ENCODE measurements at places on chromosomes 1 and 21. TPM values are rescaled to one million over a fixed set of nuclear protein-coding genes. Genes with fewer than 3 reads are reported as not detected.

The TBX19 gene
- total RNA-seq = 5.3 TPM

The CD244 gene
- 193 TPM for total RNA-seq

The FCAMR gene
- total RNA-seq = not detected

The C4BPA gene
- not detected for total RNA-seq

The ERICH3 gene
- 1.0 TPM for total RNA-seq

The FNDC7 gene
- not detected for total RNA-seq

The APCS gene
- not detected for total RNA-seq

The EXOSC10 gene
- 94.9 TPM for total RNA-seq

The HSD3B2 gene
- total RNA-seq = not detected

The OSCP1 gene
- total RNA-seq = not detected

The NTMT2 gene
- not detected for total RNA-seq

The CRYAA gene
- not detected for total RNA-seq

DNA sequence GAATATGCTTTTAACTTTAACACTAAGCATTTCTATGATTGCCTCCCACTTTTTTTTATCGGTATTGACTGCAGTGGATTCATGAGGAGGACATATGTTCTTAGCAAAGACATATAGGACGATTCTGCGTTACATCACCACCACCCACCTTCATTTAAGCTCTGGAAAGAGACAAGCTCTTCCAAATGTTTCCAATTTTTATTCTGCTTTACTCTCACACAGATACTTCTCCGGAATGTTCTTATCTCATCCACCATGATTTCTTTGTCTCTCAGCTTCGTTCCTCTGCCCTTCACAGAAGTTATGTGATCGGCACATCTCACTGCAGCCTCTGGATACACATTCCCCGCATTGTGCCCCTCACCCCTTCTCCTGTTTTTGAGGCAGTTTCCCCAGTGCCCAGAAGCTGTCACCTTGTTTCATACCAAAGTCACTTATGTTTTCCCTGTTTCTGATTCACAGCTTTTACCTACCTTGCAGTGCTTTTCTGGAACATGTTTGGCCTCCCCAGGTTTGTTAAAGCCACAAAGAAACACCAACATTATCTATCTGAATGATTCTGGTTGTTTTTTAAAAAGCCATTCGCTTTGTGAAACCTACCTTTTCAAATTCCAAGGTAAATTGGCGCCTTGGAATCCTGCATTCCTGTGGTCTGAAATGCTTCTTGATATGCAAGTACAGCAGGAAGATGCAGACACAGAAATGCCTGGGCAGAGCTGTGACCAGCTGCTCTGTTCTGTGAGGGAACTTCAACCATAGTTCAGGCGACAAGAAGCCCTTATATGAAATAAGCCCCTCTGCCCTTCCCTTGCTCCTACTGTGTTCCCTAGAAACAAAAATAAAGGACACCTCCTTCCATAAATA, 1020.2 kb downstream of the TTLL7 start:
- no peaks in the 10 kb centered on the region for H3K4me1 ChIP-seq
- DNase-seq = no peak

- no peaks in the 10 kb centered on the region for H3K4me1 ChIP-seq
- H3K27ac ChIP-seq = no peak overlapping the region
- no peaks in the 10 kb centered on the region for H3K27me3 ChIP-seq
Observed at GRCh38 chr1:68145418-68146126, 86.8 kb downstream of the WLS start.

- H3K36me3 ChIP-seq = peaks cover 4% of the 10 kb centered on the region
- DNase-seq = no peak
- H3K4me1 ChIP-seq = no peaks in the 10 kb centered on the region
- no peaks in the 10 kb centered on the region for H3K27me3 ChIP-seq
- H3K4me3 ChIP-seq = peak overlapping the region; percentile 12
- peak overlapping the region; percentile 13 for H3K27ac ChIP-seq
Observed at GRCh38 chr1:167328816-167329483, 108.3 kb downstream of the POU2F1 start.

- no peaks in the 10 kb centered on the region for H3K36me3 ChIP-seq
- H3K4me1 ChIP-seq = no peaks in the 10 kb centered on the region
- no peak for DNase-seq
- no peak overlapping the region for H3K27ac ChIP-seq
- no peak overlapping the region for H3K4me3 ChIP-seq
Observed at GRCh38 chr21:25323356-25323949, 283.8 kb downstream of the MRPL39 start.

- DNase-seq = no peak
- H3K36me3 ChIP-seq = no peaks in the 10 kb centered on the region
- H3K27me3 ChIP-seq = no peaks in the 10 kb centered on the region
- no peak overlapping the region for H3K4me3 ChIP-seq
Observed at GRCh38 chr1:7046314-7046713, 261.1 kb downstream of the CAMTA1 start.

GRCh38 chr1:26020941-26021646, 481 bp upstream of the EXTL1 start:
- no peak for DNase-seq
- no peaks in the 10 kb centered on the region for H3K27me3 ChIP-seq
- peaks cover 6% of the 10 kb centered on the region for H3K4me1 ChIP-seq

DNA sequence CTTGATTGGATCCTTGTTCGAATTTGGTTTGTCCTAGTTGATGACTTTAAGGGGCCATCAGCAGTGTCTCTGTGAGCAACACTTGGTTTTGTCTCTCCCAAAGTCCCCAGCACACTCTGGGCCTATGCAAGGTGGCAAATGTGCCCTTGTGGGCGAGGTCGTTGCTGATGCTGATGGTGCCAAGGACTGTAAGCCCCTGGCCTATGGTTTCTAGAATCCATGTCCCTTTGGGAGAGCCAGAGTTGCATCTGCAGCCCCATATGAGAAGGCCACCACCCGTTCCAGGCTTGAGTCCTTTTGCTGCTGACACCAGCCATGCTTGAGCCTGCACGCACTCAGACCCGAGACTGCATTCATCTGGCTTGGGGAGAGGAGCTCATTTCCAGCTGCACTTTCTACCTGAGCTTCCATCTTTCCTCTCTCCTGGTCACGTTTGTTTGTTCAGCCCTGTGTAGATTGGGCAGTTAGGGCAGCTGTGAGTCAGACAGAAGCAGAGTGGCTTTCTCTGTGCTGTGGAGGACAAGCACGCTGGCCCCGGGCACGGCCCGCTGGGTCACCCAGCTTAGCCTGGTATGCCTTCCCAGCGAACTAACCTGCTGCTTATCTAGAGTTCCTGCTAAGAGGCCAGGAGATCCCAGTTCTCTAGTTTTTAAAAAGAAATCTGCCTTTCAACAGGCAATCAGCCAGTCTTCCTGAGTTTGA, 52.1 kb upstream of the CSF3R start:
- DNase-seq = no peak
- no peaks in the 10 kb centered on the region for H3K4me1 ChIP-seq
- H3K27ac ChIP-seq = no peak overlapping the region
- H3K36me3 ChIP-seq = no peaks in the 10 kb centered on the region
- no peaks in the 10 kb centered on the region for H3K27me3 ChIP-seq
- H3K4me3 ChIP-seq = no peak overlapping the region

GRCh38 chr1:34236089-34236488, 59.4 kb downstream of the C1orf94 start:
- H3K4me1 ChIP-seq = no peaks in the 10 kb centered on the region
- H3K4me3 ChIP-seq = no peak overlapping the region
- H3K36me3 ChIP-seq = no peaks in the 10 kb centered on the region
- H3K27ac ChIP-seq = no peak overlapping the region
- H3K27me3 ChIP-seq = no peaks in the 10 kb centered on the region
- DNase-seq = no peak

- no peak overlapping the region for H3K4me3 ChIP-seq
- DNase-seq = no peak
- no peaks in the 10 kb centered on the region for H3K4me1 ChIP-seq
- H3K36me3 ChIP-seq = no peaks in the 10 kb centered on the region
- no peaks in the 10 kb centered on the region for H3K27me3 ChIP-seq
- no peak overlapping the region for H3K27ac ChIP-seq
Observed at GRCh38 chr1:230517786-230518185, 91.7 kb upstream of the PGBD5 start.

- no peak overlapping the region for H3K4me3 ChIP-seq
- peaks cover 26% of the 10 kb centered on the region for H3K4me1 ChIP-seq
- no peaks in the 10 kb centered on the region for H3K27me3 ChIP-seq
- DNase-seq = no peak
Observed at GRCh38 chr1:162405800-162406199, 6.1 kb downstream of the SH2D1B start.

GRCh38 chr1:101282314-101283038, 45.7 kb downstream of the S1PR1 start:
- no peak overlapping the region for H3K4me3 ChIP-seq
- H3K27ac ChIP-seq = peak overlapping the region; percentile 83
- peaks cover 75% of the 10 kb centered on the region for H3K4me1 ChIP-seq
- no peaks in the 10 kb centered on the region for H3K36me3 ChIP-seq
- no peak for DNase-seq
- H3K27me3 ChIP-seq = no peaks in the 10 kb centered on the region

DNA sequence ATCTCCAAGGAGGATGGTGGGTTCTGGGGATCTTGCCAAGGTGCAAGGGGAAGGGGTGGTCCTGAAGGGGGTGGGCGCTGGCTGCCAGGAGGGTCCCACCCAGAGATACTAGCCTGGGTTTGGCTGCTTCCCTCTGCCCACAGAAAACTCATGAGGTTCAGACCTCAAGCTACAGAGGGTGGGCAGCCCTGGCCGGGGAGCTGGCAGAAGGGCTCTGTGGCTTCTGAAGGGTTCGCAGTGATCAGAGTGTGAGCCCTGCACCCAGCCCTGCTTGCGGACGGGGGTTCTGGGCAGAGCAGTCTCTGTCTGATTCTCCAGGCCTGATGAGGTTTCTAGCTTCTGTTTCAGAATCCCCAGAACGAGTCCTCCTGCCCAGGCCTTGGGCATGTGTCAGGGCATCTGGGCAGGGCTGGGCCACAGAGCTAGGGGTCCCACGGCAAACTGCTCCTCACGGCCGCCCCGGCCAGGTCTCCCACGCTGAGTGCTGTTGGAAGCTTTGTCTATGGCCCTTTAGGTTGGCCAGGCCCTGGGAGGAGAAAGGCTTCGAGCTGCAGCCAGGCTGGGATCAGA, 635 bp upstream of the MMEL1 start:
- H3K4me1 ChIP-seq = peaks cover 3% of the 10 kb centered on the region
- no peak for DNase-seq
- H3K4me3 ChIP-seq = no peak overlapping the region

DNA sequence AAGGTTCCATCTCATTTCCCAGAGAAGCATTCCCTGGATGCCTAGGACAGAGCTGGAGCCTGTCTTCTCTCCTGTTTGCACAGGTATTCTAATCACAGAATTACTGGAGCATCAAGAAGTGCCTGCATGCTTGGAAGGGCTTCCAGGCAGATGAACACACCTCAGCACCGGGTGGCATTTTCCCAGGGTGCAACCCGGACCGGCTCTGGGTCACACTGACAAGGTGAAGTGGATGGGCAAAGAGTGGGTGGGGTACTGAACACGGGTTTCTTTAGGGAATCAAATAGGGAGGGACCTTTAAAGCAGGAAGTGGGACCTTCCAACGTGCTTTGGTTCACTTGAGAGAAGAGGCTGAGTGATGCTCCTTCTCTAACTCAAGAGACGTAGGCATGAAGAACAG, 7.1 kb upstream of the PEF1 start:
- no peak overlapping the region for H3K4me3 ChIP-seq
- no peaks in the 10 kb centered on the region for H3K27me3 ChIP-seq
- no peak for DNase-seq
- H3K27ac ChIP-seq = no peak overlapping the region

- H3K27ac ChIP-seq = no peak overlapping the region
- no peaks in the 10 kb centered on the region for H3K4me1 ChIP-seq
- DNase-seq = no peak
- H3K4me3 ChIP-seq = no peak overlapping the region
- no peaks in the 10 kb centered on the region for H3K27me3 ChIP-seq
- no peaks in the 10 kb centered on the region for H3K36me3 ChIP-seq
Observed at GRCh38 chr1:5758000-5758858, 234.0 kb downstream of the NPHP4 start.

- H3K27me3 ChIP-seq = no peaks in the 10 kb centered on the region
- no peaks in the 10 kb centered on the region for H3K36me3 ChIP-seq
Observed at GRCh38 chr1:68101829-68102228, 51.4 kb upstream of the DIRAS3 start.

- H3K4me3 ChIP-seq = no peak overlapping the region
- H3K27me3 ChIP-seq = no peaks in the 10 kb centered on the region
- peaks cover 47% of the 10 kb centered on the region for H3K36me3 ChIP-seq
- H3K27ac ChIP-seq = no peak overlapping the region
Observed at GRCh38 chr1:161864577-161864976, 98.5 kb downstream of the ATF6 start.

- DNase-seq = no peak
- no peak overlapping the region for H3K4me3 ChIP-seq
- no peaks in the 10 kb centered on the region for H3K36me3 ChIP-seq
- no peak overlapping the region for H3K27ac ChIP-seq
- peaks cover 26% of the 10 kb centered on the region for H3K4me1 ChIP-seq
Observed at GRCh38 chr1:207888652-207889051, 22.3 kb downstream of the CD34 start.

GRCh38 chr21:14900611-14901010, 164.2 kb downstream of the NRIP1 start:
- no peak overlapping the region for H3K27ac ChIP-seq
- H3K4me3 ChIP-seq = no peak overlapping the region
- DNase-seq = no peak
- H3K27me3 ChIP-seq = no peaks in the 10 kb centered on the region

DNA sequence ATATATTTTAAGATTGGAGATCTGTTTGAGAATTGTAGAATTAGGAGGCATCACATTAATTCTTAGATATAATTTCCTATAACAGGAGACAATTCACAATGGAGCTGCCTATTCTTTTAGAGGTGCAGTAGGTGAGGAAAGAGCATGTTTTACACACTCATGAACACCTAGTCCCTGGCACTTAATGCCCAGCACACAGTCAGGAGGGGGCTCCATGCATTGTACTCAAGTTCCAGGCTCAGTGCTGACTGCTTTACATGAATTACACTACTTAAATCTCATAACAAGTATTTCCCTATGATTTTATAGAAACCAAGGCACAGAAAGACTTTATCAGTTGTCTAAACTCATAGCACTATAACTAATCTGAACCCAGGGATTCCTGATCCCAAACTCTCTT, 360 bp upstream of the GBP3 start:
- no peak for DNase-seq
- H3K4me1 ChIP-seq = peaks cover 20% of the 10 kb centered on the region

- H3K4me3 ChIP-seq = no peak overlapping the region
- peaks cover 8% of the 10 kb centered on the region for H3K27me3 ChIP-seq
- peaks cover 14% of the 10 kb centered on the region for H3K4me1 ChIP-seq
Observed at GRCh38 chr1:3352299-3352951, 102.0 kb upstream of the ARHGEF16 start.
